ENCODE measurements at places on chromosomes 11 and 22.

- peak; percentile 90 for DNase-seq
Measured at GRCh38 chr22:40363059-40363458, 7.3 kb upstream of the SGSM3 start.

GRCh38 chr22:19679522-19680101, 34.7 kb upstream of the SEPTIN5 start:
- DNase-seq: no peak

GRCh38 chr11:3855808-3856491, 486 bp downstream of the STIM1 start:
- DNase-seq: no peak

DNA sequence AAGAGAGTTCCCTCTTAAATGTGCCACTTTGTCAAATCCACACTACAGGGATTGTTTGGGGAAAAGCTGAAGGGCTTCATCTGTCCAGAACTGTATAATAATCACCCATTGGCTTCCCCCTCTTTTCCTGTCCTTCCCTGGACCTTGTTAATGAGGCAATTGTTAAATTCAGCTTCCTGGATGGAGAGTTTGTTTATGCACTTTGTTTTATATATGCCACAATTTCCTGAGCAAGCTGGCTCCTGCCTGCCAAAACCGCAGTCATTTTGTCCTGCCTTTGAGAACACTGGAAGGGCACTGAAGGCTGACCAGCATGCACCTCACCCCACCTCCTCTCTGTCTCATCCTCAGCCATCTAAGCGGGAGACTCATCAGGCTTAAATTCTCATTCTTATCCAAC, 86.2 kb downstream of the MSANTD4 start:
- DNase-seq: peak; percentile 18

DNA sequence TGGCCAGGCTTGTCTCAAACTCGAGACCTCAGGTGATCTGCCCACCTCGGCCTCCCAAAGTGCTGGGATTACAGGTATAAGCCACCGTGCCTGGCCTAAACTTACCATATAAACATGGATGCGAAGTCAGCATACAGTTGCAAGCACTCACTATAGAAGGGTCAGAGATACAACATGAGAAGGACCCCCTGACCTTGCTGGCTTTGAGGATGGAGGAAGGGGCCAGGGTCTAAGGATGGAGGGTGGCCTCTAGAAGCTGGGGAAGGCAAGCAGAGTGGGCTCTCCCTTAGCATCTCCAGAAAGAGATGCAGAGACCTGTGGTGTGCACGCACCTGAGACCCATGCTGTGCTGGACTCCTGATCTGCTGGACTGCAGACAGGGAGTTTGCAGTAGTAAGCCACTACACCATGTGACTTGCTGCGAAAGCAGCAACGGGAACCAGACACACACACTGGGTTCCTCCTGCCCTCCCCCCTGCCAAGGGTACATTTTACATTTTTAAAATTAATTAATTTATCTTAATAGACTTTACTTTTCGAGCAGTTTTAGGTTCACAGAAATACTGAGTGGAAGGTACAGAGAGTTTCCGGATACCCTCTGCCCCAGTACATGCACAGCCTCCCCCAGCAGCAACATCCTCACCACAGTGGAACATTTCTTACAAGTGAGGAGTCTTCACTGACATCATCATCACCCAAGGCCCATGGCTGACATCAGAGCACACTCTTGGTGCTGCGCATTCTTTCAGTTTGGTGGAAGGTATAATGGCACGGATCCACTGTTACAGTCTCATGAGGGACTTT, 170.1 kb upstream of the B3GAT1 start:
- no peak for DNase-seq

DNA sequence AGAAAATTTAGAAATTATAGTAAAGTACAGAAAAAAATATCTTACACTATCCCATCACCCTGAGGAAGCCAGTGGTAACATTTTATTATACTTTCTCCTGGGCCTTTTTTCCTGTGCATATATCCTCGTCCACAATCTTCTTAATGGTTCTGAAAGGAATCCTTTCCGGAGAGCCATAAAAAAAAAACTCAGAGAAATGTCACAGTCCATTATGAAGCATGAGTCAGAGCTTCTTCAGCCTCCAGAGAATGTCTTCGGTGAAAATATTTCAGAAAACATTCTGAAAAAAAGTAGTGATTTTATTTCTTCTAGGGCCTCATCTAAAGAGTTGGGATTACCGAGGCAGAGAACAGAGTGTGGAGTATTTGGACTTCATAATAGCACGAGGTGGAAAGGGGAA, 163.4 kb downstream of the INSC start:
- DNase-seq: peak; percentile 29

DNA sequence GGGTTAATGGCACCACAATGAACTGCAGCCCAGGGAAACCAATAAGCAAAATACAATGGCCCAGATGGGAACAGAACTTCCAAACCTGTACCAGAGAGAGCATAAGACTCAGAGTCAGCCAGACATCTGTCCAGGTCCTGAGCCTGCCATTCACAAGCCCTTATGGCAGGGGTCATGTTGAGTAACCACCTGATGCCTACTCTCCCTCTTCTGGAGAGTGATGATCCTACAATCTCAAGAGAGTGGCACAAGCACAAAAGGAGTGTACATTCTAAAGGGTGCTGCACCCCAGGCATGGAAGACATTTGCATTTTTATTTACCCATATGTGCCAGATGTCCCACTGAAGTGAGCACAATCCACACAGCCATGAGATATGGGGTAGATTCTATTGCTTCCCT, 10.6 kb downstream of the TENM4 start:
- DNase-seq: no peak

DNA sequence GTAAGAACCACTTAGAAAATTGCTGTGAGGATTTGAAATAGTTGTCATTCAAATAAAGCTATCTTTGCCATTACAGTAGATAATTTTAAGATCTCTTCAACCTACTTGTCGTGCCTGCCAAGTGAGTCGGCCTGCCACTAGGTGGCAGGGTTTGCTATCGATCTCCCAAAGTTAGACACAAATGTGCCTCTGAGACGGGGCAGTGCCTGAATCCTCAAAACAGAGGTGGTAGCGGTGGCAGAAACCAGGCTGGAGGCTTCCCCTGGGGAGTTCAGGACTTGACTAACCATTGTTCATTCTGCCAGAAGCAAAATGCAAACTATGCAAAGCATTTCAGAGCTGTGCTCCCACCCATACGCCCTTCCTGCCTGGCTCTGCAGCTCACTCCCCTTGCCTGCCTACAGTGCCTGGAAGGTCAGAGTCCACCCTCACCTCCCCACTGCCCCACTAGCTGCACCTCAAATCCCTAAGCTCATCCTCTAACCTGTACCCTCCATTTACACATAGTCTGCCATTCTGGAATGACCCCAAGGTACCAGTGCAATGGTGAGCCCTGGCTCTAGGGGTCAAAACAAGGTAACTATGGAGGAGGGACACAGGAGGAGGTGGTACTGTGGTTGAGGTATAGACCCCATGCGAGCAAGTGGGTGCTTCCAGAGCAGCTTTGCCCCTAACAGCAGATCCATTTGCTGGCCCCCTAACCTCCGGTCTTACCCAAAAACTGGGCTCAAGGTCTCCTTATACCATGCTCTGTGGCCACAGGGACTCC, 82.1 kb downstream of the C11orf58 start:
- DNase-seq: peak; percentile 61

- DNase-seq: no peak
Measured at GRCh38 chr22:17243524-17243923, 24.3 kb upstream of the ADA2 start.

DNA sequence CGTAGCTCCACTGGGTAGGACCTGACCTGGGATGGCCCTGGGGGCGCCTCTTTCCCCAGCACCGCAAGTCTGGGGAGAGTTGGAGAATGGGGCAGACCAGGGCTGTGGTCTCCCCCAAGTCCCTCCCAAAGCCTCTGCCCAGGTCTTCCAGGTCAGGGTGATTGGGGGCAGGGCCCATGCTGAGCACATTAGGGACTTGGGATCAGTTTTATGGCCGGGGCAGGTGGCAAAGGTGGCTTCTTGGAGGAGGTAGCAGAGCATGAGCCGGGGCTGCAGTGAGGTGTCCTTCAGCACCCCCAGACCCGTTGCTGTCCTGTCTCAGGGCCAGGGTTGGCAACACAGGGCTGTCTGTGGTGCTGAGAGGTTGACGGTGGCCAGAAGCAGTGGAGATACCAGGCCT, 6.0 kb downstream of the RELT start:
- DNase-seq: no peak

DNA sequence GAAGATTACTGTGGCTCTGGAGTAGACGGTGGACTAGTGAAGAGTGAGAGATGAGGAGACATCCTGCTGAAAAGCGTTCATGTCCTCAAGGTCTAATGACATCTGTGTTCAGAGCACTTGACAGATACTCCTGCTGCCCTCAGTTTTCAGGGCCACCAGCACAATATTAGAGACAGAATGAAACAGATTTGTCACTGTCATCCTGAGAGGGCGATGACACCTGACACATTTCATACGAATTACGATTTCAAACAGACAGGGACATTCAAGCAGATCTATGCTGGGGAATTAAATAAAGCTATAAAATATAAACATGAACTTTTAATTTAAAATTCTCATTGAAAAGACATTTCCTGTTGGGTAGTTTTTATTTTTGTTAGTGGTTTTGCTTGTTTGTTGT, 29.1 kb downstream of the SVIP start:
- DNase-seq: no peak

DNA sequence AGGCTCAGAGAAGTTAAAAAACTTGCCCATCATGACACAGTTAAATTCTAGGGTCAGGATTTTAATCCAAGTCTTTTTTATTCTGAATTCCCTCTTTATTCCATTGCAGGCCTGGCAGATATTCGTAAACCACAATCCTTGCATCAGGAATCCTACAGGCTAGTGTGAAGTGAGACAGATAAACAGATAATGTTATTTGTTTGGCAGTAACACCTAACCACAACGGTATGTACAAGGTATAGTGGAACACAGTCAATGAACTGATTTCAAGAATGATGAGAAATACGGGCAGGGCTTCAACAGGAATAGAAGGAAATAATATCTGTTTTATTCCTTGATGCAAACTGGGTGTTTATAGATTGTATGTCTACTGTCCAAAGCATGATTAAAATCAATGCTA, 32.0 kb upstream of the NARS2 start:
- DNase-seq: no peak

- DNase-seq: peak; percentile 55
Measured at GRCh38 chr11:3781423-3781822, 15.9 kb downstream of the NUP98 start.

DNA sequence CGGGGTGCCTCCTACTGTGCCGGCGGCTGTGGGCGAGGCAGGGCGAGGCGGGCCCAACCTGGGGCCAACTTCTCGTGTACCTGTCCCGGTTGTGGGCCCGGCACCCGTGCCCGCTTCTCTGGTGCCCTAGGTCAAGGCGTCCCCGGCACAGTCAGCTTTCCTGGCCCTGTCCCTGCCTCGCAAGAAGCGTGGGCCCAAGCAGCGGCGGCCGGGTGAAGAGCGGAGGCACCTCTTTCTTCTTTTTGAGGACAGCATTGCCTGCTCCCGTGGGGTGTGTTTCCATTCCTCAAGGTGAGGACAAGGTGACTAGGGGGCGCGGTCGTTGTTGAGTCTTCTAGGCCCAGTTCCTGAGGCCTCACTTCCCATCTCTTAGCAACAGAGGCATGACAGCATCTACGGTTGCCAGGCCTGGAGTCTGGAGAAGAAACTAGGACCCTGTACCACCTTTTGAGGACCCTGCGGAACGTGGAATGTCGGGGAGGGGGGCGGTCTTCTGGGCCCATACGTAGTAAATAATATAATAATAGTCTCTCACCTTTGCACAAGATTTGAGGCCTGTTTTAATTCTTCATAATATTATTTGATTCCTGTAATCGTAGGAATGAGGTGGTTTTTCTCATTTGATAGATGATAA, 418 bp downstream of the ACO2 start:
- no peak for DNase-seq

DNA sequence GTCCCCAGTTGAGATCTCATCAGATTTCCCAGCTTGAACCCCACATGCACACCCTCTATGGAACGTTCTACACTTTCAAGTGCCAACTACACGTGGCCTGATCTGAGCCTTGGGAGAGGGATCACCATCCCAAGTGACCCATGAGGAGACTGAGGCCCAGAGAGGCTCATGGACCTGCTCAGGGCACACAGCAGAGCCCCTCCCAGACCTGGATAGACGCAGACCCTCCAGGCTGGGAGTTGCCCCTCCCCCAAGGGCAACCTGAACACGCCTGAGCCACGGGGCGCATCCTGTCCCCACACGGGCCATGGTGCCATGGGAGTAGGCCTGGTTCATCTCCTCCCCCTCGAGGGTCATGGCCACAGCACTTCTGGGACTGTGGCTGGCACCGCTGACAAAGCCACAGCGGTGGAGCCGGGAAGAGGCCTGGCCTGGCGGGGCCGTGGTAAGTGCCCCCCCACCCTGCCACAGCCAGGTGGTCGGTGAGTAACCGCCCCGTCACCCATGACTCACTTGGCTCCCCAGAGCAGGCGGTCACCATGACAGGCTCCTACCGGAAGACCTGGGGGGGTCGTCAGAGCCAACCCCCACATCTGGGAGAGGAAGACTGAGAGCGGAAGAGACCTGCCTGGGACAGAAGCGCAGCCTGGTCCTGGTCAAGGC, 8.1 kb downstream of the WNT7B start:
- DNase-seq: peak; percentile 92

GRCh38 chr11:30504468-30504867, 81.7 kb downstream of the MPPED2 start:
- no peak for DNase-seq

- no peak for DNase-seq
Measured at GRCh38 chr11:77402218-77402556, 71.7 kb downstream of the PAK1 start.

DNA sequence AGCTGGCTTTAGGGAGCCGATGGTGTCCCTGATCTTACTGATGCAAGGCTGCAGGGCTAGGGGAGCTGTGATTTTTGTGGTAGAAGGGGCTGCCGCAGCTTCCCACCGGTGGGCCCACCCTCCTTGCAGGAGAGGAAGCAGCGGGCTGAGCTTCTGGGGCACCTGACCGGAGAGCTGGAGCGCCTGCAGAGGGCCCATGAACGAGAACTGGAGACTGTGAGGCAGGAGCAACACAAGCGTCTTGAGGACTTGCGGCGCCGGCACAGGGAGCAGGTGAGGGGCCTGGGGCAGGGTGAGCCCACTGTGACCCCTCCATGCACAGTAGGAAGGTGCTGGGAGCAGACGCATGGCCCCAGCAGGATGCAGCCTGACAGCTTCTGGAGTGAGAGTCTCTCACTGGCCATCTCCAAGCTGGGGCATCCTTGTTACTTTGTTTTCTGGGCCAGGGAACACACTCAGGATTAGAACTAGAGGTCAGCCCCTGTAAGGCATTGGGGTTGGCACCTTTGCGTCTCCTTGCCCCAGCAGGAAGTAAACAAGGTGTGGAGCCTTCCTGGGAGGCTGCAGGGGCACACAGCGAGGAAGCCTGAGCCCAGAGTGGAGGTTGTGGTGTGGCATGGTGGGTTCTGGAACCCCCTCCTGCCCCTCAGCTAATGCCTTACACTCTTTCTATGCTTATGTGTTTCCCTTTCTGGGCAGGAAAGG, 66.7 kb downstream of the CEP164 start:
- no peak for DNase-seq

DNA sequence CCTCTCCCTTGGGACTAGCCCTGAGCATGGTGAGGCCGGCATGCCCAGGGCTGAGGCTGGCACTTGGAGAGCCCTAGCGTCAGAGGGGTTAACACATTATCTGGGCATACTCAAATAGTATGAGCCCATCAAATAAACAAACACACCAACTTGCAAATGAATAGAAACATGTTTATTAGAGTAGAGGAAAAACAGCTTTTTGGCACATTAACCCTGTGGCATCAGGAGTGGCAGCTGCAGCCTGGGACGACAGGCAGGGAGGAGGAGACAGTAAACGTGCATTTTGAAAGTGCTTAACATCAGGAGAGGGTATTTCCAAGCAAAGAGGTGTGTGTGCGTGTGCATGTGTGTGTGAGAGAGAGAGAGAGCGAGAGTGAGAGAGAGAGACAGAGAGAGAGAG, 684.9 kb downstream of the NTM start:
- DNase-seq: no peak

GRCh38 chr11:1770528-1770927, 6.8 kb upstream of the CTSD start:
- no peak for DNase-seq

All from IMR-90 (cell line).